ENCODE measurements at places on chromosomes 7 and 10. TPM values are rescaled to one million over a fixed set of nuclear protein-coding genes. Genes with fewer than 3 reads are reported as not detected.

DNA sequence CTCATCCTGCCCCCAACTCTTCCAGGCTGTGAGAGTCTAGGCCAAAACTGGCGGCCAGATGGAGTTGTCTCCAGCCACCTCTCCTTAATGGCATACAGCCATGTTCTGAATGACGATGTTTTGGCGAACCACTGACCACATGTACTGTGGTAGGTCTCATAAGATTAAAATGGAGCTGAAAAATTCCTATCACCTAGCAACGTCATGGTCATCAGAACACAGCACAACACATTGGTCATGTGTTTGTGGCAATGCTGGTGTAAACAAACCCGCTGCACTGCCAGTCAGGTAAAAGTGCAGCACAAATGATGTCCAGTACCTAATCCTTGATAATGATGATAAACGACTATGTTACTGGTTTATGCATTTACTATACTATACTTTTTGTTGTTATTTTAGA, 290.0 kb upstream of the MKI67 start:
- no peaks in the 10 kb centered on the region for H3K36me3 ChIP-seq
- H3K27ac ChIP-seq = no peak overlapping the region
- no peak overlapping the region for H3K4me3 ChIP-seq

DNA sequence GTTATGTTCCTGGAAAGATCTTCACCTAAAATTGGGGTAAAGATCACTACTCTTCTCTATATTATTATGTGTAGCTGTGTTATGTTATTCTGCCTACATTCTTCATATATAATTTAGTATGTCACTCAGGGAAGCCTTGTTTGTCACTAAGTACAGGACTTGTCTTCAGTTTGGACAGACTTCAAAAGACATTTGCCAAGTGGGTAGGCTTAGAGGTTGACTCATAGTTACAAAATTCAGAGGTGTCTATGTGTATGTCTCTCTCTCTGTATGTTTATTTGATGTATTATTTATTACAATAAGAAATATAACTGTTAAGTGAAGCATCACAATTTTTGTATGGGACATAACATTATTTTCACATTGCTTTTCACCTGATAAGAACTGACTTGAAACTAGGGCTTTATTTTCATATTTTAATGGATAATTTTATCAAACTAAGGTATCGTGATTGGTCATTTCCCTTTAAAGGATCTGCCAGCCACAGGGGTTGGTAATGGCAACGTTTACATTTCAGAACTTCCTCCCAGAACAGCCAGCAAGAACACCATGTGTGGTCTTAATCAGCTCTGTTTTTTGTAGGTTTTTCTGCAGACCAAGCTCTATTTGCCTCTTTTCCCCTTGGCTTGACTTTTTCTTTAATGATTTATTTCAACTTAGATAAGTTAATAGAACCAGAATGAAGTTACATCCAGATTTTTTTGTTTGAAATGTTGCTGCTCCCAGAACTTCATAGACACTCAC, 262.1 kb upstream of the CACNA2D1 start:
- DNase-seq = no peak
- H3K4me3 ChIP-seq = no peak overlapping the region
- no peak overlapping the region for H3K27ac ChIP-seq
- H3K27me3 ChIP-seq = no peaks in the 10 kb centered on the region

DNA sequence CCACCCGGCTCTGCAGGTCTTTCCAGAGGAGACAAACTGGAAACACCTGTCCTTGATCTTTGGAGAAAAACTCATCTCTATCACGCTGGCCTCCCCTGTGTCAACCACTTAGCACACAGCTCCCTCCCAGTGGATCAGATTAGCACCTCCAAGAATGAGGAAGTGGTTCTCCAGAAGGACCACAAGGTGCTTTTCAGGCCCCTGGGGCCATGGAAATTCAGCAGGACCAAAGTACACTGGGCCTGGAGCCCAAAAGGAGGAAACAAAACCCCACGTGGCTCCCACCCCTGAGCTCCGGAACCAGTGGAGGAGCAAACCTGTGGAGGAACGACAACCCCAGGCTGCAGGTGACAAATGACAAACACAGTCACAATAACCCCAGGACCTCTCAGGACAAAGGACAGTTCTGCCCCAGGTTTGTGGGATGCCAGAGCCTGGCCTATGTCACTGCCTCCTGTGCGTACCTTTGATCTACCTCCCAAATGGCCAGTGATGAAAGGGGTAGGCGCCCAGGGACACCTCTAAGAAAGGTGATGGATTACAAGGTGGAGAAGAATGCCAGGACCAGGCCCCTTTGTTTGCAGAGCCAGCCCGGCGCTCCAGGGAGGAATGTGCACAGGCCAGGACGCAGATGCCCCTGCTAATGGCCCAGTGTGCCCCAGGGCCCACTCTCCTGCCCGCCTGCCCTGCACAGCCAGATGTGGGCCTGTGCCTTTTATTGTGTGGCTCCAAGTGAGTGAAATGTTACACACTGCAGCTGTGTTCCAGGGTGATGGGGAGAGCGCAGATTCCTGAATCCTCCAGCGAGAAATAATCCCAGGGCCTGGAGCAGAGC, 5.7 kb downstream of the TNS3 start:
- H3K4me1 ChIP-seq = peaks cover 18% of the 10 kb centered on the region
- H3K27me3 ChIP-seq = no peaks in the 10 kb centered on the region
- no peak overlapping the region for H3K4me3 ChIP-seq
- DNase-seq = peak; percentile 75

FAM20C gene
- total RNA-seq = 50.7 TPM

CACNA2D1 gene
- 5.5 TPM for total RNA-seq

DNA sequence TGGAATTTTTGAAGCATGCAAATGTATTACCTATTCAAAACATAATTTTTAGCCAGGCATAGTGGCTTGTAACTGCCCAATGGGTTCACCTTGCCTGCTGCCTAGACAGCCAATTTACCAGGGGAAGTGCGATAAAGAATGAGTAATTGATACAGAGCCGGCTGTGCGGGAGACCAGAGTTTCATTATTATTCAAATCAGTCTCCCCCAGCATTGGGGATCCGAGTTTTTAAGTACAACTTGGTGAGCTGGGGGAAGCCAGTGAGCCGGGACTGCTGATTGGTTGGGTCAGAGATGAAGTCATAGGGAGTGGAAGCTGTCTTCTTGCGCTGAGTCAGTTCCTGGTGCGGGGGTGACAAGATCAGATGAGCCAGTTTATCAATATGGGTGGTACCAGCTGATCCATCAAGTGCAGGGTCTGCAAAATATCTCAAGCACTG, 29.1 kb upstream of the NRBF2 start:
- DNase-seq = no peak
- no peaks in the 10 kb centered on the region for H3K4me1 ChIP-seq
- H3K27me3 ChIP-seq = no peaks in the 10 kb centered on the region
- no peaks in the 10 kb centered on the region for H3K36me3 ChIP-seq
- no peak overlapping the region for H3K27ac ChIP-seq

DNA sequence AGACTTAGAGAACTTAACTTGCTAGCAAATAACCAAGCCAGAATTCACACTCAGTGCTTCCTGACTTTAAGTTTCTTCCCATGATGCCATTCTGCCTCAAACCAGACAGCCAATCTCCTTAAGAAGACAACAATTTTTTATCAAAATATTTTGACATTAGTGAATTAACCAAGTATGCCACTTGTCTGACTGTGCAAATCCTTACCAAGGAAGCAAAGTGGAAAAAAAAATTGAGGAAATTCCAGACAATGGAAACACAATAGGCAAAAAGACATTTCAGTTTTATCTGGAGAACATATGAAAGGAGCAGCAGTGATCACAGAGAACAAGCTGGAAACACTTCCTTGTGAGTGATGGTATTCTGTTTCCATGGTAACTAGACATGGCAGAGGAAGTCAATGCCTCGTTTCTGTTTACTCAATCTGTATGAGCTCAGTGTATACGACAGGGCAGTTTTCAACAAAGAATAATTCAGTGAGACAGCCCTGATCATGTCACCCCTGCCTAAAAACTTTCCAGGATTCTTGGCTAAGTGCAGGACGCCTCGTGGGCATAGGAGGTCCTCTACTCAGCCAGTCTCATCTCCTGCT, 114.2 kb downstream of the DYNC1I1 start:
- H3K27me3 ChIP-seq = no peaks in the 10 kb centered on the region
- H3K36me3 ChIP-seq = no peaks in the 10 kb centered on the region
- H3K4me3 ChIP-seq = no peak overlapping the region
- no peaks in the 10 kb centered on the region for H3K4me1 ChIP-seq
- DNase-seq = no peak

DNA sequence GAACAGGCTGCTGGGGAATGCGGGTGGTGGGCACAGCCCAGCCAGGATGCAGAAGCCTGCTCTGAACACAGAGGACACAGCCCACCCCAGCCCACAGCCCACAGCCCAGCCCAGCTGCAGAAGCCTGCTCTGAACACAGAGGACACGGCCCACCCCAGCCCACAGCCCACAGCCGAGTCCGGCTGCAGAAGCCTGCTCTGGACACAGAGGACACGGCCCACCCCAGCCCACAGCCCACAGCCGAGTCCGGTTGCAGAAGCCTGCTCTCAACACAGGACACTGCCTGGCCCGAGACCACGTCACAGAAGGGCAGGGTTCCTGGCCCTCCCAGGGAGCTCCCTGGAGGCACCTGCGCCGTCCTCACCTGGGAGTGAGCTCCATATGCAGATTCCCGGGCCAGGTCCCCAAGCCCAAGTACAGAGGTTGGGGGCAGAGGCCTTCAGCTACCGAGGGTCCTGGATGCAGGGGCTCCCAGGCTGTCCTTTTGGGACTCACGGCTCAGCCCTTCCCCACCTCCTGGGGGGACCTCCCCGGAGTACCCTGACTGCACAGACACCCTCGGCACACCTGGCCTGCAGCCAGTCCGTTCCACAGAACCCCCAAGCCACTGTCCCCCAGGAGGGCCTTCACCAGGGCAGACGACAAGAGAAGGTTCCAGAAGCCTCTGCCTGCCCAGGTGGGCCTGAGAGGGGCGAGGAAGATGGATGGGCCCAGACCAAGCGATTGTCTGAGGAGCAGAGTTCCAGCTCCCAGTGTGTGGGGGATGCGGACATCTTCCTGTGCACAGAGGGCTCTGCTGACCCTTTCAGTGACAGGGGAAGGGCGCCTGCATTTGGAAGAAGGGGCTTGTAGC, 23.7 kb upstream of the FOXL3 start:
- peaks cover 2% of the 10 kb centered on the region for H3K36me3 ChIP-seq
- H3K4me3 ChIP-seq = no peak overlapping the region
- no peaks in the 10 kb centered on the region for H3K4me1 ChIP-seq
- no peak overlapping the region for H3K27ac ChIP-seq

HOXA6 gene
- total RNA-seq = 45.0 TPM

DNA sequence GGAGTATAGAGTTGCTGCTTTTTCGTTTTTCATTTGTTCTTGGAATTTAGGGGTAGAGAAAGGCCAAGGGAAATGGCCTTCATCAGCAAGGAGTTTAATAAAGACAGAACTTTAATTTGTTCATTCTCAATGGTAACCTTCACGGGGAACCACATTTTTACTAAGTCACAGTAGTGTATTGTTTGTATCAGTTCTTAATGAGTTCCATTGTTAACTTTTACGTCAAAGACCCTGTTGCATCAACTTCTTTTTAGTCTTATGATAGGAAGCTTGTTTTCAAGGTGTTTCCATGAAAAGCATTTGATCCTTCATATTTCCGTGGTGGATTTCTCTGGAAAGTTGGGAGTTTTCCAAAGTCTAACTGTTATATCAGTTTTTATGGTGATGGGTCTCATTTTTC, 169.9 kb downstream of the CREB5 start:
- no peaks in the 10 kb centered on the region for H3K27me3 ChIP-seq
- H3K36me3 ChIP-seq = no peaks in the 10 kb centered on the region
- H3K4me3 ChIP-seq = no peak overlapping the region
- no peak for DNase-seq
- H3K27ac ChIP-seq = no peak overlapping the region
- no peaks in the 10 kb centered on the region for H3K4me1 ChIP-seq

TLL2 gene
- total RNA-seq = not detected

DNA sequence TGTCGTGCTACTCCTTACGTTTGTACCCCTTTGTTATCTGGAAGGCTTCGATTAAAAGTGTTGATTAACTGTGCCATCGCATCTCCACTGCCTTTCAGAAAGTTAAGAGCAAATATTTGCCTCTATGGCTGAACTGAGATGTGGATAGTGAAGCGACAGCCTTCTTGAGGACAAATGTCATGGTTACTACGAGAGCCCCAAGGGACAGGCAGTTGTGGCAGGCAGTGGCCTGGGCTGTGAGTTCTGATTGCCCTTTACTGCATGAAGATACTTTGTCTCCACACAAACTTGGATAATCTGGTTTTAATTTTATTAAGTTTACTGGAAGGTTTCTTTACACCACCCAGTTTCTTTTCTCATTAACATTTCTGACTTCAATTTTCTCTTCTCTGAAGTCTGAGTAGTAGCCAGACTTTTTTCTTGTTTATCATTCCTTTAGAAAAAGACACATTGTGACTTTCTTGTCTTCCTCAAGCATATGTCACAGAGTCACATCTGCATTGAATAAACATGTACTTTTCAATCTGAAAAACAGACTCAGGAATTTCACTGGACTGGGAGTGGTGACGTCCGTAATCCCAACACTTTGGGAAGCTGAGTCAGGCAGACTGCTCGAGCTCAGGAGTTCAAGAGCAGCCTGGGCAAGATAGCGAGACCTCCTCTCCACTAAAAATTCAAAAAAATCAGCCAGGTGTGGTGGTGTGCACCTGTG, 1.5 kb downstream of the TAS2R41 start:
- no peak overlapping the region for H3K4me3 ChIP-seq
- no peaks in the 10 kb centered on the region for H3K36me3 ChIP-seq
- H3K27me3 ChIP-seq = no peaks in the 10 kb centered on the region
- peak overlapping the region; percentile 28 for H3K27ac ChIP-seq
- no peaks in the 10 kb centered on the region for H3K4me1 ChIP-seq

TMEM26 gene
- total RNA-seq = 2.5 TPM

GRCh38 chr7:134888141-134888740, 98.1 kb upstream of the AGBL3 start:
- DNase-seq = no peak
- no peaks in the 10 kb centered on the region for H3K4me1 ChIP-seq
- no peak overlapping the region for H3K4me3 ChIP-seq
- H3K27me3 ChIP-seq = no peaks in the 10 kb centered on the region

GOLGA7B gene
- total RNA-seq = 0.27 TPM

Data from Peyer's patch (tissue), 4 donors.